BE2C (cell line): ENCODE measurements at places on chromosomes 1 and 21.
A peak's percentile ranks its signal among the peaks of the same experiment; 100 is the strongest.

GRCh38 chr1:184479435-184480167 lies 92.8 kb downstream of the C1orf21 start:
- no peak for DNase-seq

DNA sequence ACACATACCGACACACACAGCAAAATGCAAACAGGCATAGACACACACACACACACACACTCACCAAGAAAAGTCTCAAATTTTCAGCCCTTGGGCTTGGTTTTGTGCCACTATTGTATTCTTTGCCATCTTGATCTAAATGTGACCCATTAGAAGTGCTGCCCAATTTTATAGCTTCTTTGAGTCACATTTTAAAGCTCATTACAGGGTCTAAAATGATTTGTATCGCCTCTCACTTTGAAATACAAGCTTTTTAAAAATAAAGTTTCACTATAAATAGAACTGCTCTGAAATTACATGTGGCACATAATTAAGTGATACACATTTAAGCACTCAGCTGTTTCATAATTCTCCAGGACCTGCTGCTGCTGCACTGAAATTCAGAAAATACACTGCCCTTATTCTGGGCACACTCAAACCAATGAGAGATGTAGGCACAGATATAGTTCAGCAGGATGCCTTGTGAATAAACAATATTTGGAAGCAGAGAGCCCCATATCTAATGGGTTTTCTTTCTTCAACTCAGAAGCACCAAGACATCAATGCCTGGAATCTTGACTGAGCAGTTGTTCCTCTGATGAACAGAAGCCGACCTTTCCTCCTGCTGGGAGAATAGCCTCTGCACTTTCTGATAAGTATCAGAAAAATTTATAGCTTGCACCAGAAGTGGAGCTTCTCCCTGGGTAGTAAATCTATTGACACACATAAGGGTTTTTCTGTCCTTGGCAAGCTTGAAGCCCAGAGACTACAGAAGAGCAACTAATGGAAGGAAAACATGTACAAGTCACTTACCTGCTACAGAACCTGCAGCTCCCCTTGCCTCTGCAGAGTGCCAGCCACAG lies 37.0 kb upstream of the PLPPR4 start:
- DNase-seq = peak; percentile 39

- DNase-seq = peak; percentile 40
Observed at GRCh38 chr1:42931911-42932422, 26.7 kb downstream of the SLC2A1 start.

GRCh38 chr1:50717327-50717726 lies 242.7 kb downstream of the FAF1 start:
- no peak for DNase-seq

DNA sequence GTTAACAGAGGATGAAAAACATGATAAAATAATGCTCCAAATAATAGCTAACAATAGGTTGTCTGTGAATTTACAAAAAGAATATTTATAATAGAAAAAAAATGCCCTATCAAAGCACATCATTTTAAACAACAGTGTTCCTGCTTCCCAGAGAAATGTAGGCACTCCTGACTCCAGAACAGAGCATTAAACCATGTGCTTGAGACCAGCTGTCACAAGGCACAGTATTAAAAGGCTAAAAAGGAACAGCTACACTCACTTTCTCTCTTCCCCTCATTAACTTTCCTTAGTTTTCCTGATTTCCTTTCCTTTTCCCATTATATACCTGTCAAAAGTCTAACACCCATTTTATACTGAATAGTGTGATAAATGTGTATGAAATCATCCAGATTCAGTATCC lies 10.9 kb downstream of the VAV3 start:
- DNase-seq = no peak

- DNase-seq = no peak
Observed at GRCh38 chr1:98496256-98496995, 165.1 kb upstream of the SNX7 start.
